Activated CD4-positive, alpha-beta T cell treated with anti-CD3 and anti-CD28 coated beads for 48 hours (primary cell): ENCODE measurements at places on chromosomes 3 and 15.
A peak's percentile ranks its signal among the peaks of the same experiment; 100 is the strongest.

DNA sequence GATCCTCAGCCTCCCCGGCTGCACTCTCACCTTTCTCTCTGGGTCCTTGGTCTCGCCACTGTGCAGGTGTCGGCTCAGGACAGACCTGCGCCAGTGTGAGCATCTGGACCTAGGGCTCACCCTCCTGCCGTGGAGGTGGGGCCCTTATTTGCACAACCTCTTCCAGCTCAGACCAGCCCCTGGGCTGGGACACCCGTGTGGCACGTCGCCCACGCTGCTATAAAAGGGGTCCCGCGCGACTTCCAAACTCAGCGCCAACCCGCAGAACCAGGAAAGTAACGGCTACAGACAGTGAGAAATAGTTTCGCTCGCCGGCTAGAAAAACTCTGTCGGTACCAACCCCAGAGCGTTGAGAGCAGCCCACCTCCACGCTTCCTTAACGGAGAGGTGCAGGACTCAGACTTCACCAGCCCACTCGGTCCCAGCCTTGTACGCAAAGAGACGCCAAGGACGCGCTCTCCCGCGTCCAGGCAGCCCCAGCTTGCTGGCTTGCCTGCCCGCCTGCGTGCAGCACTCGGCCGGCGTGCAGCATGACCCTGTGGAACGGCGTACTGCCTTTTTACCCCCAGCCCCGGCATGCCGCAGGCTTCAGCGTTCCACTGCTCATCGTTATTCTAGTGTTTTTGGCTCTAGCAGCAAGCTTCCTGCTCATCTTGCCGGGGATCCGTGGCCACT, at the start of the genes DUOX2 and DUOXA2:
Gene DUOX2, minus strand, starts transcription at position 97 of the 675 bp plus-strand sequence. CDS start 761 bp downstream, outside the sequence.
Gene DUOXA2, plus strand, starts transcription at position 251 of the 675 bp plus-strand sequence. Its CDS starts 280 bp downstream, at position 531.
- no peak for DNase-seq

- DNase-seq, result no peak
Observed at GRCh38 chr15:37876900-37877299, 57.5 kb upstream of the TMCO5A start.

DNA sequence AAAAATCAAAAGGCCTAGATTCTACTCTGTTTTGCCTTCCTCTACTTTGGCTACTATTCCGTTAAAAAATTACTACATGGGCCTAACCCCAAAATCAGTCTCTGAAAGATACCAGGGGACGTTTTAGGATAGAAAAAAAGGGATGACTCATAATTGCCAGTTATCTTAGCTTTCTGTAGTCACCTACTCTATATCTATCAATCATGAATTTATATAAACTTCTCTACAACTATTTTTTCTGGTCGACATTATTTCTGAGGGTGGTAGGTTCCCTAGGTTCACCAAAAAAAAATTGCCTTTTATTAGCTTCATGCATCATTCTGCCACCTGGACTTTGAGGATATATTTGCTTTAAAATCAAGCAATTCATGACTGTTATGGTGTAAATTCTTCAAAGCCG, 36.5 kb downstream of the RAF1 start:
- no peak for DNase-seq

DNA sequence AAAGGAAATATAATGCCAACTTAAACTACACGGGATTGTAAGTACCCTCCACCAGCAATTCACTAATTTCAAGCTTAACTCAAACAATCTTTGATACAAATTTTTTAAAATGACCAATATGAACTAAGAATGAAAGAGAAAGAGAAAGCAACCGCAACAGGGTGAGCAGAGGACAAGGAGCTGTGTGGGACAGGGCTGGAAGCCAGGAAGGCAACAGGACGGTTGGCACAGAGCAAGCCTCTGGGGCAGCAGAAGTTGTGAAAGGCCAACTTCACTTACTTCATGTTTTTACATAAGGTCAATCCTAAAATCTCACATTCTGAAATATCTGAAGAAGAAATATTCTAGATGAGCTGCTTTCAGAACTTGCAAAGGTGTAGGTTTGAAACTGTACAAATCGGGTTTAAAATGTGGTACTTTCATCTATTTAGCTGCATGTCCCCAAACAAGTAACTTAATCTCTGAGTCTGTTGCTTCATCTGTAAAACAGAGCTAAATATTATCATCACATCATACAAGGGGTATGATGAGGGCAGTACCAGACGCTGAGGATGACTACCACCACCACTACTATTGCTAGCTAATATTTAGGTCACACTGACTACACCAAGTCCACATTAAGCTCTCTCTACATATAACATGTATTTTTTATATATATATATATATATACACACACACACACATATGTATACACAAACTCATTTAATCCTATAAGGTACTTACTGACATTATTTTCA, 101.7 kb downstream of the IGSF11 start:
- DNase-seq, result no peak

DNA sequence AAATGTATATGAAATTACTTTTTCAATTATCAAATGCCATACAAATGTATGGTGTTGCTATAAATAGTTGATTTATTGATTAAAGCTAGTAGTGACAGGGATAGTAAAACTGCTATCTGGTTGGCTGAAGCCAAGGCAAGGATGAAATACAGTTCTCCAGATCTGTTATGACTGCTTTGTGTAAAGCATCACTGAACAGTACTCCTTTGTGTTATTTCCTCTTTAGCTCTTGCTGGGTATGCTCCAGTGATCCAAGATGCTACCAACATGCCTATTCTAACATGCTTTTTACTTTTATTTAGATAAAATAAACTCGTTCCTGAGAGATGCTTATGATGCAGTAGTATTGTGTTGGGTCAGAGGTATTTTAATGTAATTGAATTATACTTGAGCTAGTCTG, 12.4 kb upstream of the UBR1 start:
- no peak for DNase-seq

- no peak for DNase-seq
Observed at GRCh38 chr15:36943508-36944361, 156.6 kb downstream of the MEIS2 start.

DNA sequence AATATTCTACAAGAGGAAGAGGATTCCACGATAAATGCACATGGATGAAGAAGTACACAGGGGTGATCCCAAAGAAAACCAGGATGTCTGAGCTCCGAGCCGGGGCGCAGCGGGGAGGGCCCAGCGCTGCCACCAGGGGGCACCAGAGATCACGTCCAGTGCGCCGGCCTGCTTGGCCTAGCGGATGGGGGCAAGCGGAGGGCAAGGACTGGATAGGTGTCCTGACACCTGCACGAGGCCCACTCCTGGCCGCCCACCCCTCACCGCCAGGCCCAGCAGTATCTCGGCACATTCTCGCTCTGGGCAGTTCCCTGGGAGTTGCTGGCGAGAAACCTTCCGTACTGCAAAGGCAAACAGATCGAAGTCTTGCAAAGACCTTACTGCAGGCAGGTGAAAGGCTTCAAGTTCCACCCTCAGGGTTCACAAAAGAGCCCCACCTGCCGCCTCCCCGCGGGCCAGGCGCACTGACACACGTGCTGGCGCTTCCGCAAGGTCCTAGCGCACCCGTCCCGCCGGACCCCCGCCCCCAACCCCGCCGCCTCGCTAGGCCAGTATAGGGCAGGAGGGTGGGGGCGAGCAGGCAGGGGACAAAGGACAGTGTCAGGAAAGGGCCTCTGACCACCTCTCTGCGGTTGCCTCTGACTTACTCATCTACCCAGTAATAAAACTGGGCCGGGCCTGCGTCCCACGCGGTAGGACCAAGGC, 3.3 kb downstream of the ANKRD63 start:
- peak; percentile 77 for DNase-seq

- no peak for DNase-seq
Observed at GRCh38 chr3:4536260-4536659, 43.1 kb downstream of the ITPR1 start.

GRCh38 chr3:131840156-131840797, 194.5 kb downstream of the CPNE4 start:
- no peak for DNase-seq

DNA sequence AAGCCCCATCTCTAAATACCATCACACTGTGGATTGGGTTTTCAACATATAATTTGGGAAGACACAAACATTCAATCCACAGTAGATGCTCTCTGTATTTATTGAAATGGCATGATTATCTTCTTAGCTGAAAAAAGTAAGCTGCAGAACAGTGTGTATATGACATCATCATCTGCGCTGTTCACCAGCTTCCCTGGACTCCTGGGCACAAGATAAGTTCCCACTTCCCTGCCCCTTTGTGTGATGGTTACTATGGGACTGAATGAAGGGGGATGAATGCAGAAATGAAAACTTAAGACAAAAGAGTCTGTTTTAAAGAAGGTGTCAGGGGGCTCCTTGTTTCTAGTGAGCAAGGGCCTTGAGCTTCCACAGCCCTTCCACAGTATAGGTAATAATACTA, 20.0 kb upstream of the GPD1L start:
- DNase-seq, result no peak

DNA sequence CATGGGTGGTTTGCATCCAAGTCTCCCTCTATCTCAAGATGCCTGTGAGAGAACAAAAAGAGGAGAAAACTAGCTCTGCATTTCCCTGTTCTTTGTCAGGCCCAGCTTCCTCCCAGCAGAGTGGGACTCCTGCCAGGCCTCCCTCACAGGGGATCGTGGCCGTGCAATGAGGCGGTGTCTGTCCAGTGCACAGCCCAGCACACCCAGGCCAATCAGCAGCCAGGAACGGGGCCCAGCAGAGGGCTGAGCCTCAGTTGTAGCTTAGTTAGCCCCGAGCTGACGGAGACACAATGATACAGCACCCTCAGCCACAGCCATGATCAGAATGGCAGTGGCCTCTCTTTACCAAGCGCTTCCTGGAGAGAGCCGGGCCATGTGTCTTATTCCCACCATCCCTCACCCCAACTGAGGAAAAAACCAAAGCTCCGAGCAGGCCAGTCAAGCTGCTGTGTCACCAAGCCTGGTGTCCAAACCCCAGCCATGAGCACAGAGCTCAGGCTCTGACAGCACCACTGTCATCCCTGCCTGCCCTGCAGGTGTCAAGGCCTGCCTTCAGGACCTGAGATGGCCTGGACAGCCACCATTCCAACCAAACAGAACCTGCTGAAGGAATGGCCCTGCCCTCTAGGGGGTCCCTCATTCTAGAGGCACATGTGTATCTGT, 71.1 kb downstream of the DNAJB8 start:
- no peak for DNase-seq

- DNase-seq, result no peak
Observed at GRCh38 chr15:46696281-46696680, 1021.0 kb upstream of the SEMA6D start.

DNA sequence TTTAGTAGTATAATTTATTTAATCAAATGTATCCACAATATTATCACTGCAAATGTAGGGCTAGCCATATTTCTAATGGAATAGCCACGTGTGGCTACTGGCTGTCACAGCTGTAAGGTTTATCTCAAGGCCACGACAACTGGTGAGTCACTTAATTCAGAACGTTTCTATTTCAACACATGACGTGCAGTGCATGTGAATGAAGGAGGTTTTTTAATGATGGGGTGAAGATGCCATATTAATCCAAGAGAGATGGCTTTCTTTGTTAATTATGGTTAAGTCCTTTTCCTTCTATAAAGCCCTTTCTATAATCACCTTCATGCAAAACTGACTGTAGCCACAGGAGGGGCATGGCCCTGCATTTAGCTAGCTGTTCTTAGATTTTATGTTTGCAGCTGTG, 212.0 kb downstream of the FEZF2 start:
- no peak for DNase-seq

- DNase-seq, result peak; percentile 41
Observed at GRCh38 chr15:43511012-43511885, 6.2 kb upstream of the MAP1A start.

GRCh38 chr15:101807345-101807945, 4.1 kb downstream of the OR4F6 start:
- no peak for DNase-seq

GRCh38 chr3:3851621-3852323, 52.5 kb downstream of the LRRN1 start:
- no peak for DNase-seq

DNA sequence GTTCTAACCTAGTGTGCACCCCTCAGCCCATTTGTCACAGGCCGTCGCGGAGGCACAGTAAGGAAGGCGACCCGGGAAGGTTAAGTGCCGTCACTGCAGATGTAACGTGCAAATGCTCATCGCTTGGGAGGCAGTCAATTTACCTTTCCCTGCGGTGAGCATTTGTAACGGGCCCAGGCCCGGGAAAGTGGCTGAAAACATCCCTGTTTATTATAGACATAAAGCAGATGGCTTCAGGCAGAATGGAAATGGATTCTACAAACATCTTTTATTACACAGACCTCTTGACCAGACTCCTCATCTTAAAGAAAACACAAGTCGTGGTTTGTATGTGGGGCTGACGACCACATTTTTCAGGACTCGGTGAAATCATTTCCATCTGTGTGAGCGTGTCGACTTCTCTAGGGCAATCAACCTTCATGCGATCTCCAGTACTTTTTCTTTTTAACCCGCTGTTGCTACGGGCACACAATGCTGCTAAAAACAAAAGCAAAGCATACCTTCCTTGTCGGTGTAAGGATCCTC, 43.6 kb downstream of the NMNAT3 start:
- DNase-seq, result no peak

DNA sequence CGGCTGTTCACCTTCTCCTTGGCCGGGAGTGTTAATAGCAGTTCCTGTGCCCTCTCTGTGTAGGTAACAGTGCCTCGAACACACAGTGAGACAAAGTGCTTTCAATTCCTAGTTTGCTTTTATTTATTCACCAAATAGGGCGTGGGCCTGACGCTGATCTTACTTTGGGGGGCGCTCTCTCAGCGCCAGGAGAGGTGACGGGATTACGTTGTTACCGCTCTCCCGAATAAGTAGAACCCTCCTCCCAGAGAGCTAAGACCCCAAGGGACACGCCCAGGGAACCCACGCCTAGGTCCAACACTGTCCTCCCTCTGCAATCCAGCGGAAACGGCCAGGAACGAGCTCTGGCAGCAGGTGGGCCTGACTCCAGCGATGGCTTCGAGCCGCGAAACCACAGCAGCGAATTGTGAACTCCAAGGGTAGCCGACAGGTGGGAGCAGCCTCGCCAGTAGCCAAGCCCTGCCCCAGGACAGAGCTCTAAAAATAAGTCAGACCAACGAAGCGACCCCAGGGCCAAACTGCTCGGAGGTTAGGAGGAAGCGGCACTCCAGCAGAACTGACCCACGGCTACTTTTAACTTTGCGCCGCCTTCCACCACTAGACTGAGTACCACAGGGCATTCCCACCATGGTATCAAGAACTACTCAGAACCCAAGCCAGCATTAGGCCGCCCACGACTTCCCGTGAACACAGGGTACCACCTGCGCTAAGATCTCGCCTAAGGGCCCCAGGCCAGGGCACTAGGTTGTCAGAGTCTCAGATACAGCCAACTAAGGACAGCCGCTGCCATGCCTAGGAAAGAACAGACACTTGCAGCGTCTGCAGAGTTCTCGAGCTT, 1.6 kb upstream of the SIN3A start:
- DNase-seq, result peak; percentile 87

GRCh38 chr3:14587740-14588360, 47.7 kb upstream of the GRIP2 start:
- DNase-seq, result no peak

- DNase-seq, result peak; percentile 86
Observed at GRCh38 chr15:63891079-63891767, 57.5 kb upstream of the HERC1 start.

- DNase-seq, result peak; percentile 13
Observed at GRCh38 chr15:67240235-67241131, 14.0 kb downstream of the AAGAB start.

DNA sequence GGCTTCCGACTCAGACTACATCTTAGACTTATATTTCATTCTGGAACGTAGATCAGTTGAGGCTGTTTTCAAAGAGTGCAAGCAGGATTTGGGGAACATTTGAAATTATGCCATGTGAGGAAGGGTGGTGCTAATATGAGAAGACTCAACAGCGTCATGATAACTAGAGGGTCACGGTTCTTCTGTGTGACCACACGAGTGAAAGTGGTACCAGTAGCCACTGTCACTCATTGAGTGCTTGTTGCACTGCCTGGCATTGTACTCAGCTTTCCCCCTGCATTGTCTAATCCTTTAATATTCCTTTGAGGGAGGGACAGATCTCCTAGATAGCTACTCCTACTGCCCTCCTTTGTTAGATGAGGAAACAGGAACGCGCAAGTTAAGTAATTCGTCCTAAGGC, 81.3 kb upstream of the PLXNA1 start:
- no peak for DNase-seq
